Cortex of kidney (tissue), 1 donor: ENCODE measurements at places on chromosomes 4 and X.

DNA sequence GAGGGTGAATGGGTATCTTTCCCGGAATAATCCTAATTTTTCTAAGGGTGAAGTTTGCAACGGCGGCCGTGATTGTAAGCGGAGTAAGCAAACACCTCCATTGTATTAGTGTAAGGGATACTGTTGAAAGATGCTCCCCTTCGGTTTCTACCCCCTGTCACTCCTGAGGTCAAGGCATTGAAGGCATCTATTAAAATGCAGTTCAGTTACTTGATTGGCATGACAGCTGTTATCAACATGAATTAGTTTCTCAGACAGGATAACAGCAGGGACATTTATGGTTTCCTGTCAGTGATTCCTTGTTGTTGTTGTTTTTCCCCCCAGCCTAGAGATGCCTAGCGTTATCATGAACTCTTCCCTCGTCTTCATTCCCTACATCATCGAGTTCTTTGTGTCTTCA lies 552 bp downstream of the SLC25A14 start:
- no peak for DNase-seq

- no peak for DNase-seq
Observed at GRCh38 chrX:37767430-37767829, 12.4 kb upstream of the CYBB start.

- DNase-seq: no peak
Observed at GRCh38 chrX:41781500-41781899, 57.5 kb downstream of the GPR82 start.

GRCh38 chr4:81870275-81870674 lies 398.6 kb upstream of the RASGEF1B start:
- no peak for DNase-seq

DNA sequence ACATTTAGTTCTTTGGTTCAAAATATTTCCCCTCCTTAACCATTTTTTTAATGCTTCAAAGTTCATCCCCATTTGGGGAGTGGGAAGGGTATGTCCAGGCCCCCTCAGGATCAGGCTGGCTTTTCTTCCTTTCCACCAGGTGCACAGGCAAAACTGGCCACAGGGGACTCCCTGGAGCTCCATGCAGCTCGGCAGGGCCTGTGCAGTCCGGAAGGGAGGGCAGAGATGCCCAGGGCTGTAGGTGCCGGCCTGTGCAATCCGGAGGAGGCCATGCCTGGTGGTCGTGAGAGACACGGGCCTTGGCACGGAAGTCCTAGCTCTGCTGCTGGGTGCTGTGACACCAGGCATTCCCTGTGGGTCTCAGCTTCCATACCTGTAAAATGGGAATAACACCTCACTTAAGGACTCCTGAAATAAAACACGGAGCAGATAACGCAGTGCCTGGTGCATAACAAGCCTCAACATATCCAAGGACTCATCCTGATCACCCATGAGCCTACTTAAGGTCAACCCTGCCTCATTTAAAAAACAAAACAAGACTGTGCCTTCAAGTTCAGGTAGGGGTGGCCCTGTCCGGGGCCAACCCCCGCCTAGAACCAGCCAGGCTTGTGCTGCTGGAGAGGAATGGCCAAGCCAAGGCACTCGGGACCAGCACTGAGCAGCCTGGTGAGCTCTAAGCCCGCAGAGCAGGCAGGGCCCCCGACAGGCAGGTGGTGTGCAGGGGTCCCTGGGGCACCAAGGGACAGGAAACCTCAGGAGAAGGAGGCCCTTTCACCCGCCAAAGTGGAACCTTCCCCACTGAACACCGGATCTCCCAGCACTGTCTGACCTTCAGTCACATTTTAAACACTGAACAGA lies 21.2 kb upstream of the CYP4V2 start:
- no peak for DNase-seq

DNA sequence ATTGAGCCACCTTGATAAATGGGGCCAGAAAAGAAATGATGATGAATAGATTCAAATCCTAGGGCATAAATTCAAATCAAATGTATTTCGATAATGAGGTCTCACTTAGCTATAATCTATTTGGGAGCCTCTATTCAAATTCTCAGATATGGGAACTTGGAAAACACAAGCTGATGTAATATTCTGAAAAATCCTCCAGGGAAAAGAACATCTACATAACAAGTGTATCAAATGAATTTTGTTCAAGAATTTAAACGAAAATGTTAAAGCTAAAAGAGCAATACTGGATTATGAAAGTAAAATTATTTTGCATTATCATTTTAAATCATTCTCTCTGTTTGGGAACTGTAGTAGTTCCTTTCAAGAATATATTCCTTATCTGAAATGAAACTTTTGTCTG lies 38.9 kb upstream of the RAP1GDS1 start:
- no peak for DNase-seq

DNA sequence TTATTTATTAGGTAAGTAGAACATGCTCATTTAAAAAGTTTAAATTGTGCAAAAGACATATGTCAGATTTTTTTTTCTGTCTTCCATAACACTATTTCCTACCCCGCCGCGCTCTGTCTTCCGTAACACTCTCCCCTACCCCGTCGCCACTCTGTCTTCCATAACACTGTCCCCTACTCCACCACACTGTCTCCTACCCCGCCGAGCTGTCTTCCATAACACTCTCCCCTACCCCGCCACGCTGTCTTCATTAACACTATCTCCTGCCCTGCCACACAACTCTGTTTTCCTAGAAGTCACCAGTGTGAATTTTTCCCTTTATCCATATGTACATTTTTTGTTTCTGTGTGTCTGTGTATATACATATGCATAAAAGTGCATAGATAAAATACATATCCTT lies 4.4 kb downstream of the MSMO1 start:
- no peak for DNase-seq

GRCh38 chrX:153635788-153636668 lies 11.0 kb upstream of the DUSP9 start:
- DNase-seq: no peak

- DNase-seq: no peak
Observed at GRCh38 chr4:1122505-1122904, 9.1 kb upstream of the RNF212 start.

GRCh38 chrX:40104985-40105834 lies 7.5 kb upstream of the BCOR start:
- no peak for DNase-seq

GRCh38 chr4:111466811-111467604 lies 678.2 kb upstream of the FAM241A start:
- DNase-seq: no peak

- no peak for DNase-seq
Observed at GRCh38 chrX:22424919-22425318, 152.2 kb downstream of the CBLL2 start.

- no peak for DNase-seq
Observed at GRCh38 chr4:124697441-124697840, 15.1 kb downstream of the ANKRD50 start.

GRCh38 chr4:142406499-142406835 lies 439.6 kb downstream of the INPP4B start:
- DNase-seq: no peak

DNA sequence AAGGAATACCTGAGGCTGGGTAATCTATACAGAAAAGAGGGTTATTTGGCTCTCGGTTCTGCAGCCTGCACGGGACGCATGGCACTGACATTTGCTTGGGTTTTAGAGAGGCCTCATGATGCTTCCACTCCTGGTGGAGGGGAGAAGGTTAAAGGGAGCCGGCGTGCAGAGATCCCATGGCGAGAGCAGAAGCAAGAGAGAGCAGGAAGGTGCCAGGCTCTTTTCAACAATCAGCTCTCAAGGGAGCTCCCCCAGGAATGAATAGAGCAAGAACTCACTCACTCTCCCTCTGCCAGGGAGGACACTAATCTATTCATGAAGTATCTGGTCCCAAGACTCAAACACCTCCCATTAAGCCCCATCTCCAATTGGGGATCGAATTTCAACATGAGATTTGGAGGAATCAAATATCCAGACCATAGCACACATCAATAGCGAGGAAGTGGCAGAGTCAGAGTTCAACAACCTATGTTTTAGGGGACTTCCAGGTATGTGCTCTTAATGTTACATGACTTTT lies 109.8 kb downstream of the SORBS2 start:
- DNase-seq: no peak

DNA sequence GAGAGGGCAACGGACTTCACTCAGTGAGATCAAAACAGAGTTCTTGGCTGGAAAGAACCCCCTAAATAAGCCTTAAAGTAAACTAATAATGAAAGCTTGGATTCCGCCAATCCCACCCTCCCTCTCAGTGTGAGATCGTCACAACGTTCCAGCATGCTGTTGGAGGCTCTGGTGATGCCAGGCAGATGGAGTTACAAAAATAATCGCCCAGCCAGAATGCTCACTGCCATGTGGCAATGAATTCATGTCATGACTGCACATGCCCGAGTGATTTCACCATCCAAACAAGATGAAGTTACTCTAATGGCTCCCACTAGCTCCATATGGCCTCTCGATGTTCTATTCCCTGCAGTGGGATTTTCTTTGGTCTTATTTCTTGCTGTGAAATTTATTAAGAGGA lies 248.0 kb downstream of the SPATA18 start:
- no peak for DNase-seq

DNA sequence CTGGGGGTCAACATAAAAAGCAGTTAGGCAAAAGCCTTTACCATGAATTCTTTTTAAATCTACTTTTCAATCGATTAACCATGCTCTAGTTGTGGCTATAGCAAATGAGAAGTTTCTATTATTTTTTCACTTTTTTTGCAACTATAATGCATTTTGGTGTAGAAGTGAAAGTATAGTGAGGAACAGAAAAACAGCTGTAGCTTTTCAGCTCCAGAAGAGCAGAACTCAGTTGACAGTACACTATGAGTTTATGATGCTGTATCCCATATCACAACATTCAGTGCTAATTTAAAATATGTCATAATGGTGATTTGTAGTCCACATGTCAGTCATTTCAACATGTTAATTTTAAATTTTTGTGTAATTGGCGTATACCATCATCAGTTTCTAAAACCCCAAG lies 8.7 kb upstream of the MUC7 start:
- no peak for DNase-seq

GRCh38 chrX:74779175-74779574 lies 146.1 kb downstream of the NEXMIF start:
- no peak for DNase-seq

- DNase-seq: no peak
Observed at GRCh38 chr4:93771640-93772411, 56.7 kb upstream of the ATOH1 start.

DNA sequence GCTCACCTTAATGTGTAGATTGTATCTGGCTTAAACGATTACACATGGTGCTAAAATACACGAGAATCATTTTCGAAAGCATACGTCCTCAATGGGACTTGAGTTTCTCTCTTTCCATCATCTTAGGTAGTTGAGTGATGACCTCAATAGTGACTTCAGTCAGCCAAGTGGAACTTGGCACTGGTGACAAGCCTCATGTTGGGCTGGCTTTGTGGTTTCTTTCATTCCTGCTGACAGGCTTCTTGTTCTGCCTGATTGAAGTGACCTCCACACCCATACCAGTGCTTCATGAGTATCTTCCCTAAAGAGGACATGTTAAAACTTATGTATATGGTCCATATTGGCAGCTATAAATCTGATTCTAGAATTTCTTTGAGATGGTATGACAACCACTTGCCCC lies 159.1 kb upstream of the WDR1 start:
- no peak for DNase-seq

DNA sequence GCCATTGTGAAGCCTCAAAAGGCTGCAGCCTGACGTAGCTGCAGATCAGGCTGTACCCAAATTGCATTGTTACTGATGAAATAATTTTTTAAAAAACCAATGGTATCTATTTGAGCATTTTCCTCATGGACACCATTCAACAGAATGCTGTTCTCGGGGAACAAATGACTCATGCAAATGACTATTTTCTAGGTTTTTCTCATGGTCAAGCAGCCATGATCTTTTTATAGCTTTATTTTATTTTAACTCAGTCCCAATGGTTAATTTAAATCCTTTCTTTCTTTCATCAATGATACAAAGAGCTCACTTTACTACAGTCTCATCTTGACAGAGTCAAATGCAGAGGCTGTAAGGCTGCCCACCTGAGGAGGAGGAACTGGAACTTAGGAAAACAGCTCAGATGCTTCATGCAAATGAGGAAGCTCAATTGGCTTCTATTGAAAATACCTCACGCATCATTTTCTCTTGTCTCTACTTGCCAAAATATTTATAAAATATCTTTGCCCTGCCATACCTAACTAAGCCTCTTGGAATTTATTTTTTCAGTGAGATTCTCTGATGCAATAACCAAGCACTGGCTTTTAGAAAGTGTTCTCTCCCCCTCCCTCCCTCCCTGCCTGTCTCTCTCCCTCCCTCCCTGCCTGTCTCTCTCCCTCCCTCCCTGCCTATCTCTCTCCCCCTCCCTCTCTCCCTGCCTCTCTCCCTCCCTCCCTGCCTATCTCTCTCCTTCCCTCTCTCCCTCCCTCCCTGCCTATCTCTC lies 81.0 kb downstream of the SORBS2 start:
- DNase-seq: no peak

DNA sequence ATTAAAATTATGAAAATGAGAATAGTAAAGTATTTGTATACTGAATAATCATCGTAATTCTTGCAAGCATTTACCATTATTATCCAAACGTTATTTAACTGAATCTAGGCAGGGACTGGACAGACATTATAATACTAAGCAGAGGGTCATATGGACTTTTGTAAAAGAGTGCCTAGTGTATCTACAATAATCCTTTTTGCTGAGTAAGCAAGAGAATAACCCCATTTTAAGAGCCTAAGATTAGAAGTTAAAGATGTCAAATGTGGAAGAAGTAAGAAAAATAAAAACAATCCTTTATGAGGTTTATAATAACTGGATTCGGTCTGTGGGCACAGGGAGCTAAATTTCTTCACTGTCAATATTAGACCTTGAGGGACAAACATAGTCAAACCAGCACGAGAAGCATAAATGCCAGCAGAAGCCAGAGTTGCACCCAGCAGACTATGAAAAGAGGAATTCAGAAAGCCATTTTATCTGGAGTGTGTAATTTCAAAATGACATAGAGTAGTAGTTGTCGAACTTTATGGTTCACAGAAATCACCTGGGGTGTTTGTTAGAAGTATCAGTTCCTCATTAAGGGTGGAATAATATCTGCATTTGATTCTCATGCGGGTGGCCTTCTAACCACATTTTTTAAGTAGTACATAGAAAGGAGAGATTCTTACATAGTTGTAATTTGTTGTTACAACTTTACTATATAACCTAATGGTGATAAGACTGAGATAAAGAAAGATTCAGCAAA lies 39.7 kb upstream of the DCLK2 start:
- DNase-seq: no peak

DNA sequence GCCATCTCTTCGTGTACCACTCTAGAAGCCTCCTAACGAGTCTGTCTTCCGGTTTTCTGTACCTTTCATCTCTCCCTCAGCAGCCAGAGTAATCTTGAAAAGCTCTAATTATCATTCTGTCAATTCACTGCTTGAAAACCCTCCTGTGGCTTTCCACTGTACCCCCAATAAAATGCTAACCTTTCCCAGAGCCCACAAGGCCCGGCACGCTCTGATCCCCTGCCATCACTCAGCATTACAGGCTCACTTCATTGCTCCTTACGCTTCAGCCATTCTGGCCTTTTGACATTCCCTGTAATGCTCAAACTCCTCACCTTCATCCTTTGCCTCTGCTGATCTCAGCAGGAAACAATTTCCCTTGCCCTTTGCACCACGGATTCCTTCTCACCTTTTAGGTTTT lies 112.9 kb downstream of the ARHGAP10 start:
- DNase-seq: no peak

GRCh38 chr4:170167678-170168077 lies 77.9 kb upstream of the AADAT start:
- DNase-seq: no peak

GRCh38 chr4:185269286-185269685 lies 59.9 kb downstream of the SNX25 start:
- no peak for DNase-seq
